ENCODE measurements at places on chromosomes 7 and 10.
A peak's percentile ranks its signal among the peaks of the same experiment; 100 is the strongest.

- DNase-seq, result peak; percentile 44
Observed at GRCh38 chr10:119207713-119208552, 562 bp downstream of the GRK5 start.

DNA sequence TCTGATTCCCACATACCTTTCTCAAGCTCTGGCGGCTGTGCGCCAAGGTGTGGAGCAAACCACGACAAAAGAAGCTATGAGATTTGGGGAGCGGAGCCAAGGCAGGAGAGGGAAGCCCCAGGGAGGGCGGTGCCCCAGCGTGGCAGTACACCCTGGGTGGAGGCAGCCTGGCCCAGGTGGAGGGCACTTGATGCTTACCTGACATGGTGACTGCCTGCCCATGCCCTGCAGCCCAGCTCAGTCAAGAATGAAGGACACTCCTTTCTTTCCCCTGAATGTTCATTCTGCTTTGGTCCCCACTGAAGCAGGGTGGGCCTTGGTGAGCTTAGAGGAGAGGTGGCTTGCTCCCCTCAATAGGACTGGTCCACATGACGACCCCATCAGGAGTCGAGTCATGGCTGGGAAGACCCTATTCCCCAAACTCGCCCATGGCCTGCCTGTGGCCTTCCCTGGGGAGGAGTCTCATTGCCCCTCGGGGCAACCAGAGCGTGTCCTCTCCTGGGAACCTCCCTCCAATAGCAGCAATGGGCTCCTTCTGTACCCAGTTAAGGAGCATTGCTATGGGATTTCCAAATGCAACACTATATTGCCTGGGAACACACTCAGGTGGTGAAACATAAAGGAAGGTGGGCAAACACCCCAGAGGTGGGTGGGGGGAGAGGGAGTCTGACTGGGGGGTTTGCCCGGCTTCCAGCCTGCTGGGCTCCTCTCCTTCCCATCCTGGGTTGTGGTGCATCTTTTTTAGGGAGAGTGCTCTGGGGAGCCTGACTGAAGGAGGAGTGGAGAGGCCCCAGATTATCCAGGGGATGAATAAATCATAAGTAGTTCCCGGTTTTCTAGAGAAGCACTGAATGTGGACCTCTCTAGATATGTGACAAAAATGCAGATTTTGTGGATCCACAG lies 22.7 kb downstream of the RAMP3 start:
- no peak for DNase-seq

DNA sequence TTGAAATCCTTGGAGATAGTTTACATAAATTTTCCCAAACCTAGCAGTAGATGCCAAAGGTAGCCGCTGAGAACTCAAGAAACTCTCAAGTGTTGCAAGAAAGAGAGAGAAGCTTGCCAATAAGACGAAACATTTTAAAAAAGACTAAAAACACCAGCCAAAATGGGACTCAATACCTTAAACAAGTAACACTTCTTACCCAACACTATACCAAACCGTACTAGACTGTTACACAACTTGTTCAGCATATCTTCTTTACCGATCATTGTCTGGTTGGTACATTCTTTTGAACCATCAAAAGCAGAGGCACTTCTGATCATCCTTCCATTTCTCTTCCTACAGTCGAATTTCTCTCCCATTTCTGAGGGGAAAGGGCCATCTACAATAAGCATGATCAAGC lies 4.8 kb upstream of the PTPN12 start:
- no peak for DNase-seq

- DNase-seq, result no peak
Observed at GRCh38 chr7:13050703-13051102, 363.3 kb downstream of the ARL4A start.

GRCh38 chr7:44563171-44563679 lies 10.5 kb downstream of the DDX56 start:
- no peak for DNase-seq

DNA sequence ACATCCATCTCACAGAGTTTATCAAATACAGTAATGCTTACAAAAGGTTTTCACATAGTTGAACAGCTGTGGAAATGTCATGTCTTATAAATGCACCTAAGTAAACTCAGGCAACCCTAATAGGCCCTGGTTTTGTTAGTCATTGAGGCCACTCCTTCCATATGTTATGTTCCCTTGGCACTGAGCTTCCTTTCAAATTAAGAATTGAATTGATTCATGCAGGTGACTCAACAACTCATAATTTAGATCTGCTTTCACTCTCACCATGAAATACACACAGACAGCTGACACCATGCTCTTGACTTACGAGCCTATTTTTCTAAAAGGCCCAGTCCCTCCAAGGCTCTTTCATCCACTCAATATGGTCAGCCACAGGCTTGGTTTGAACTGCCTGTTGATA lies 476.9 kb downstream of the KCNMA1 start:
- no peak for DNase-seq

GRCh38 chr7:1344981-1345701 lies 112.5 kb downstream of the UNCX start:
- no peak for DNase-seq

GRCh38 chr10:62108759-62109586 lies 159.7 kb downstream of the RTKN2 start:
- DNase-seq, result no peak

- no peak for DNase-seq
Observed at GRCh38 chr7:142832417-142832816, 22.5 kb upstream of the EPHB6 start.

GRCh38 chr10:7618461-7618860 lies 48.3 kb downstream of the ITIH5 start:
- DNase-seq, result no peak

DNA sequence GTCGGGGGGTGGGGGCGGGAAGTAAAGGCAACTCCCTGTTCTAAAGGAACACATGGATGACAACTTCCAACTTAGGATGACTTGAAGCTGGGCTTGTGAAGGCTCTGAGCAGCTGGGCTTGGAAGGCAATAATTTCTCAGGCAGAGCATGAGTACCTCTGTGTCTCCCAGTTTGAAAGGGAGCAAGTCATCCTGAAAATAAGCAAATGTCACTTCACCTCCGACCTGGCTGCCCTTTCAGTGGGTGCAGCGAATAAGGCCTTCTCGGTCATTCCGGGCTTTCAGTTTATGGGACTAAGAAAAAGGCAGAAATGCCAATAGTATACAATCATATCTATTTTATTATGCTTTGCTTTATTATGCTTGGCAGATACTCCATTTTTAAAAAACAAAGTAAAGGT lies 15.3 kb upstream of the ADAMTS14 start:
- DNase-seq, result no peak

- no peak for DNase-seq
Observed at GRCh38 chr10:101920546-101920945, 76.9 kb upstream of the KCNIP2 start.

DNA sequence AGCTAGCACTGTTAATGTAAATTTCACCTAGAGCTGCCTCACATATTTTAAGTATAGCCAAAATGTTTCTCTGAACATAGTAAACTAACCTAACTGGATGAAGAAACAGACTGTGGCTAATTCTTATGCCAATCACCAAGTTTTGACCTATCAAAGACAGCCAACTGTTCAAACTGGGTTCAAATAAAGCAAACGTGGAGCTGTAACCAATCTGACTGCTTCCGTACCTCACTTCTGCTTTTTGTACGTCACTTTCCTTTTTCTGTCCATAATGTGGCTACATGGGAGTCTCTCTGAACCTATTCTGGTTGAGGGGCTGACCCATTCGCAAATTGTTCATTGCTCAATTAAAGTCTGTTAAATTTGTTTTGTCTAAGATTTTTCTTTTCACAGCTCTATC lies 66.3 kb upstream of the ETV1 start:
- no peak for DNase-seq

GRCh38 chr7:141053626-141054025 lies 20.2 kb upstream of the TMEM178B start:
- DNase-seq, result peak; percentile 86

DNA sequence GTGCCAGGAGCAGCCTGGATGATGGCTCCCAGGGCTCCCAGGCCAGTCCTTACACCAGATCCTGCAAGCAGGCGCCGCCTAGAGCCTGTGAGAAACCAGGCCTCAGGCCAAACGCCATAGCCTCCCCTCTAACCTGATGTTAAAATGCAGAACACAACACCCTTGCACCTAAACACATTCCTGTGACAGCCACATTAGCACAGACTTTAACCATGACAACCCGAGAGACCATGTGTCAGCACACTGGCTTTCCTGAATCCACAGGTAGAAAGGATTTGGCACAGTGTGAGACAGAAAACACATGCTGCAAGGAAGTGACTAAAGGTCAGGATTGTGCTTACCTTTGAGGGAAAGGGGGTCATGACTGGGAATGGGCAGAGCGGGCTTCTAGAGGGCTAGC lies 59.9 kb downstream of the SGMS1 start:
- no peak for DNase-seq

- DNase-seq, result peak; percentile 21
Observed at GRCh38 chr7:32347244-32347828, 142.8 kb downstream of the LSM5 start.

DNA sequence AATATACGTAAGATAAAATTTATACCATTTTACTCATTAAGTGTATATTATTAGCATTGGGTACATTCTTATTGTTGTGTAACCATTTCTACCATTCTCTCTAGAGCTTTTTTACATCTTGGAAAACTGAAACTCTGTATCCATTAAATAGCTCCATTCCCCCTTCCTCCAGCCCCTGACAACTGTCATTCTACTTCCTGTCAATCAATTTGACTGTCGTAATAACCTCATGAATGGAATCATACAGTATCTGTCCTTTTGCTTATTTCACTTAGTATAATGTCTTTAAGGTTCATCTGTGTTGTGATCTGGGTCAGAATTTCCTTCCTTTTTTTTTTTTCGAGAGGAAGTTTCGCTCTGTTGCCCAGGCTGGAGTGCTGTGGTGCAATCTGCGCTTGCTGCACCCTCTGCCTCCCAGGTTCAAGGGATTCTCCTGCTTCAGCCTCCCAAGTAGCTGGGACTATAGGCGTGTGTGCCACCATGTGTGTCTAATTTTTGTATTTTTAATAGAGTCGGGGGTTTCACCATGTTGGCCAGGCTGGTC lies 15.6 kb downstream of the ZRANB1 start:
- no peak for DNase-seq

DNA sequence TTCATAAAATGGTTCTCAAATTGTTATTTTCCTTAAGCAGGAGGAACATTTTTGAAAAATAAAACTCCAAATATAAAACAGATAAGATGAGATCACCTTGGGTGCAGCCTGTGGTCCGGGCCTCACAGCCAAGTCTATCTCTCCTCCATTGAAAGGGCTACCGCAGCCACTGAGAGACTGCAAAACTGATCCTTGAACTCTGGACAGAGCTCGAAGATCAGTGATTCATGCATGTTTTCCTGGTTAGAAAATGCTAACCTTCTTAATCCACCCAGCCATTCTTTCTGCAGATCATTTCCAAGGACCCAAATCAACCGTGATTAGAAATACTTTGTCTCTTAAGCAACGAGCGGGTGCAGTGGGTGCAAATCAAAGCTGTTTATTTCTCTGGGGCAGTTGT lies 378.8 kb downstream of the PLXDC2 start:
- DNase-seq, result no peak

DNA sequence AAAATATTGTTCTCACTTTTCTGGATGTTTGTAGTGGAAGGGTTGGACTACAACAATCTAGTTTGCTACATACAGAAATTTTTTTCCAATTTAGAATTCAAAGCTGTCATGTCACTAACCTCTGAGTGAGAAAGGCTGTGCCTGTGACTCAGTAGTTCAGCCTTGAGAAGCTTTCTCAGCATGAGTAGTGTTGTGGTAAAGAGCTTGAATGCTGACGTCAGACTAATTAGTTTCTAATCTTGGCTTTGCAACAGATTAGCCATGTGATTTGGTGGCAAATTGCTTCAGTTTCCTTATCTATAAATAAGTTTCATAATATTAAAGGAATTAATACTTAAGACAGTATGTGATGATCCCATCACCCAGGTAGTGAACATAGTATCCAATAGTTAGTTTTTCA lies 83.8 kb downstream of the ABCA13 start:
- peak; percentile 81 for DNase-seq

DNA sequence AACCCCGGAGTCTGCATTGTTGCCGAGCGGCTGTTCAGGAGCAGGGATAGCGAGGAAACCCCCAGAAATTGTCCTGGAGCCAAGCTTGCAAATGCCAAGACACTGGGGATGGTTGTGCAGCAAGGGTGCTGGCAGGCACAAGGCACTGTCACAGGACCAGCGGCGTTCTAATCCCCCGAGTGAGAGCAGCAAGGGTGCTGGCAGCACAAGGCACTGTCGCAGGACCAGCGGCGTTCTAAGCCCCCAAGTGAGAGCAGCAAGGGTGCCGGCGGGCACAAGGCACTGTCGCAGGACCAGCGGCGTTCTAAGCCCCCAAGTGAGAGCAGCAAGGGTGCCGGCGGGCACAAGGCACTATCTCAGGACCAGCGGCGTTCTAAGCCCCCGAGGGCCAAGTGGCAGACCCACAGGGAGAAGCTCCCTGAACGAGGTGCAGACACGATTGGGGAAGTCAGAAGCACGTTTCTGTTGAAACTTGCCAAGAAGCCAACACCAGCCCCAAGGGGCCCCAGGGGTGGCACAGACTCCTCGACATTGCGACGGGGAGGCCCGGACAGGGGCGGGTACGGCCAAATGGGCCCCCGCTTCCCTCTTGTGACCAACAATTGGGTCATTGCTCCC lies 40.4 kb upstream of the INPP5A start:
- DNase-seq, result no peak

DNA sequence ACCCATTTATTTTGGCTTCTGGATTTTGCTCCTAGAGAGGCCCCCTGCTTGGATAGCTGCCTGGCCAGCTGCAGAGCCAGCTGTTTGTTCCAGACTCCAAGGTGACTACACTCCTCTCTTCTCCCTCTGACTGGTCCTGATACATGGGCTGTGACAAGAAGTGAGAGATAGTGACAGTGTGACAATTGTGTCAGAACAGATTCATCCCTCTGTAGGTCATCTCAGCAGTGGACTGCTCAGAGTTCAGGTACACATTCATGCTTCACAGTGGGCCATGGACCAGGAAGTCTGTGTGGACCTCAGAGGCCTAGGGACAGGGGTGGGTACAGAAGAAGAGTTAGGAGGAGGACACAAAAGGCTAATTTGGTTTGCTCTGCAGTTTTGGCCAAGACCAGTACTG lies 188.2 kb upstream of the MKLN1 start:
- DNase-seq, result no peak

DNA sequence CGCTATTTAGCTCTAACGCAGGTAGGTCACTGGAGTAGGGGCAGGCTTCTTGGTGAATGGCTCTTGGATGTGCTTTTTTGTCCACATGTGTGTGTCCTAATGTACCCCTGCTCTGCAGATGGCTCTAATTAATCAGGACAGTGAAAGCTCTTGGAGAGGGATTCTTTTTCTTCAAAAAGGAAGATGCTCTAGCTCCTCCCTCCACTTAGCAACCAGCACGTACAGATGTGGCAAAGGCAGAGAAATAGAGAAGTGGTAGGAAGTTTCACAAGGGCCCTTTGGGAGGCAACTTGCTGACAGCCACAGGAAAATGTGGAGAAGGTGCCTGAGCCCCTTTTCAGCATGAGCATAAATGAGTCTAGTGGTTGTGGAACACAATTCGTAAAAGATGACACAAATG lies 221.7 kb downstream of the PLXNA4 start:
- DNase-seq, result no peak

DNA sequence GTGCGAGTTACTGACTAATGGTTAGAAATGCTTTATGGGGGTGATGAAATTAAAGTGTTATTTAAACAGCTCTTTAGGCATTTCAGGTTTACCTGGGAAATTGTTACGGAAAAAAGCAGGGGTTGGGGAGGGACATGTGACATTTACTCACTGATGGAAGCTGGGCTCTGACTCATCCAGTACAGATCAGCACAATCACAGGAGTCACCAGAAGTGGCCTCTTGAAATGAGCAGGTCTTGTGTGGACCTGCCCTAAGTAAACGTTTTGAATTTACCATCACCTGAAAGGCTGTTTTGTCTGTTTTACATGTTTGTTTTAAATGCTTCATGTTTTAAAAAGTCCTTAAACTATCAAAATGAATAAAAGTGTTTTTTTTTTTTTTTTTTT lies 2.3 kb downstream of the GLRX3 start:
- DNase-seq, result peak; percentile 74

All from activated CD4-positive, alpha-beta T cell treated with anti-CD3 and anti-CD28 coated beads, Interleukin-2, amount 50 U/mL, for 16 hours (primary cell).